NCI-H460 (cell line): ENCODE measurements at places on chromosomes 3 and 15.

- DNase-seq: no peak
Measured at GRCh38 chr15:100924436-100924835, 5.3 kb downstream of the LRRK1 start.

GRCh38 chr3:25424614-25425013 lies 3.4 kb upstream of the RARB start:
- DNase-seq: no peak

GRCh38 chr3:133542871-133543270 lies 30.6 kb upstream of the CDV3 start:
- no peak for DNase-seq

- no peak for DNase-seq
Measured at GRCh38 chr3:185065059-185065458, 87.8 kb downstream of the C3orf70 start.

DNA sequence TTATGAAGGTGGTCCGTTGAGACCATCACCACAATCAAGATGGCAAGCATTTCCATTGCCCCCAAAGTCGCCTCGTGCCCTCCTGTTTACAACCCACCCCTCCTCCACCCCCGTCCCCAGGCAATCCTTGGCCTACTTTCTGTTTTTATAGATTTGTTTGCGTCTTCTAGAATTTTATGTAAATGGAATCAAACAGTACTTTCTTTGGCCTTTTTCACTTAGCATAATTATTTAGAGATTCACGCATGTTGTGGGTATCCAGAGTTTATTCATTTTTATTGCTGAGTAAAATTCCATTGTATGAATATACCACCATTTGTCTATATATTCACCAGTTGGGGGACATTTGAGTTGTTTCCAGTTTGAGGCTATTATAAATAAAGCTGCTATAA lies 66.6 kb downstream of the LSM3 start:
- DNase-seq: no peak

- no peak for DNase-seq
Measured at GRCh38 chr15:57079931-57080620, 161.6 kb downstream of the TCF12 start.

DNA sequence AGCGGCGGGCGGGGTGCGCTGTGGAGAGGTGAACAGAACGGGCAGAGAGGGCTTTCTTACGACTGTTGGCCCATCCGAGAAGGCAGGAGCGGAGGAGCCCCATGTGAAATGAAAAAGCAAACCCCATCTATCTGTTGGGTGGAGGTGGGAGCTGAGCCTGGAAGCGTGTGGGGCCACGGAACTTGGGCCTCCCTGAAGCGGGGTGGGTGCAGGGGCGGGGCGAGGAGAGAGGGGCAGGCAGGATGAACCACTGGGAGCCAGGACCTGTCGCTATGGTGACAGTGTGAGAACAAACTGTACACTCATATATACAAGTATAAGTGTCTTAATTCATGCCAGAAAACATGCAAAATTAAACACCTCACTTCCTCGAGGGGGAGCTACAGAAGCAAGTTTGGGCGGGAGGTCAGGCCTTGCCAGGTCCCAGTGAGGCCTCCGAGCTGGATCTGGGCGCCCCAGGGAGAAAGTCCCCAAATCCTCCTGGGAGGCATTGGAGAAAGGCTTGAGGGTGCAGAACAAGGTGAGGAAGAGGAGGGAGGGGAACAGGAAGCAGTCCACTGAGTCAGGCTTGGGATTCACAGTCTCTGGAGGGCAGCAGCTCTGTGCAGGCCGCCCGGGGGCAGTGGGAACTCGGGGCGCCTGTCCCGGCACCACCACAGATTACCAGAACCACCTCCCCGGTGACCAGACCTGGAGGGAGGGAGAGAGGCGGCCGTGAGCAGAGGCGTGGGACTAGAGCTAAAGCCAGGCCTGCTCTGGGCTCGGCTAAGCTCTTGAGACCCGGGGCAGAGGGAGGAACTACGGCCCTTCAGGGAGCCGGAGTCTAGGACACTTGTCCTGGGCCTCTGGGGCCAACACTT lies 34.8 kb downstream of the RBPMS2 start:
- peak; percentile 14 for DNase-seq

- DNase-seq: peak; percentile 14
Measured at GRCh38 chr3:35965908-35966307, 326.6 kb downstream of the ARPP21 start.

DNA sequence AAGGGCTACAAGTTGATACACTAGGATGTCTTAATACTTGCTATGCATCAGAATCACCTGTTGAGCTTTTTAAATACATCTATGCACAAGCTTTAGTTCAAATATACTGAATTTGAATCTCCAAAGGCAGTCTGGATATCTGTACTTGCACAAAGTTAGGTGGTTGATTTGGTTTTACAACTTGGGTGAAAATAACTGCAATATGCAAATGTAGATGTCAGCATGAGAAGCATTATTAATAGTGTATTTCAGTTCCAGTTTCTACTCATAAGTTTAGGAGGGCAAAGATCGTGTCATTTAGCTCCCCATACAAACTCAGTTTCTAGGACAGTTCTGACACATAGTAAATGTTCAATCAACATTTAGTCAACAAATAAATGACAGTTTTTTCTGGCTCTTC lies 25.6 kb downstream of the IQCB1 start:
- DNase-seq: no peak

GRCh38 chr3:58585994-58586393 lies 8.8 kb upstream of the FAM107A start:
- no peak for DNase-seq

GRCh38 chr15:96431786-96432185 lies 101.3 kb downstream of the NR2F2 start:
- no peak for DNase-seq

DNA sequence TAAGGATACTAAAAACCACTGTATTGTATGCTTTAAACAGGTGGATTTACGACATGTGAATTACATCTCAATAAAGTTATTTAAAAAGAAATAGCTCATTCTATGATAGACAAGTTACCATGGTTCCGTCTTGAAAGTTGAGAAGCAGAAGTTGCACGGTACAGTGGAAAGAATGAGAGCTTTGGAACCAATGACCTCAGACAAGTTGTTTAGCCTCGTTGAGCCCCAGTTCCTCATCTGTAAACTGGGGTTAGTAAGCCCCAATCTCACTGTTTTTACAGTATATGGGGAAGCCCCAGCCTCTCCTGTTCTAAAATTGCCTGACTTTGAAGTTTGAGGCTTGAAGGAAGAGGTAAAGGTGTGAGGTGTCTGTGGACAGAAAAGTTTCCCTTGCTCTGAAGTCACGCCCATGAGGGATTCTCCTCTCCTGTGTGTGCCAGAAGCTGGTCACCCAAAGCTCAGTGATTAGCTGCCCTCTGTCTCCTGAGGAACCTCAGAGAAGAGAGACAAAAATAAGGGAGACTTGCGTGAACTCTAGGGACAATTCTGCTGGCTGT lies 10.0 kb downstream of the CRYGS start:
- no peak for DNase-seq

GRCh38 chr3:111143-112069 lies 85.2 kb upstream of the CHL1 start:
- no peak for DNase-seq

DNA sequence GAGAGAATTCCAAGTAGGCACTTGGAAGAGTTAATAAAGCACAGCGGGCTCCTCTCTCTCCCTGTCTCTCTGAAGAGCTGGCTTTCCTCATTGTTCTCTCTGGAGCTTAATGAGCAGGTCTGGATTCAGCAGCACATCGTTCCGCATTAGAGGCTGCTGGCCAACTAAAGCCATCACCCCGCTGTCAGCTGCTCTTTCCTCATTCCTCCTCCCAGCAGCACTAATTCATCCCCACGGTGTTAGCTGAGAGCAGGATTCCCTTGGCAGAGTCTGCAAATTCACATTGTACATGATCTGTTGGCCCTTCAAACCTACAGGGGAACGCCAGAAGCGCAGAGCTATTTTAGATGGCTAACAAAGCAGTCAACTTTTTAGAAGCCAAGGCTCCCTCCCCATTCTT lies 44.2 kb downstream of the SGO1 start:
- DNase-seq: no peak

GRCh38 chr3:107679921-107680320 lies 157.2 kb downstream of the BBX start:
- DNase-seq: no peak

DNA sequence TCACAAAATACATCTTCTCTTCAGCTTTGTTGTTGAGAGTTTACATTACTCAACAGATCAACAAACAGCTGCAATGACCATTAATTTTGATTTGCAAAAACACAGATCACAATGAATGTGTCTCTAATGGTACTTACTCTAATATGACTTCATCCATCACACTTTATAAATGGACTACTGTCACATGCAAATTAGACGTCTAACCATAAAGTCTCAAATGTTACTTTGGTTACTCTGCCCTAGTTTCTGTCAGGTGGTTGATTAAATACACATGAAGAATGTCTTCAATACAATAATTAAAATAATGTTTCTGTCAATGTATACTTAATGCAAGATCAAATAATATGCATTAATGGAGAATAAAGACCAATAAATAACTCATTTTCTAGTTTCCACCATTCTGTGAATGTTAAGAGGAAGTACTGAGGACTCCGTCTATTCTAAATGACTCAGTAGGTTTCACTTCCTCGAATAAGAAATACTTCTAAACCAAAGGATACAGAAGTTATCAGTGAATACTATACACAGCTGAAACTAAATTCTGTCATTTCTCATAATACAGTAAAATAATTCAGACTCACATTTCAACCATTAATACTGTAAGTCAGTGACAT lies 145.8 kb downstream of the CBLB start:
- DNase-seq: no peak

- no peak for DNase-seq
Measured at GRCh38 chr3:82055792-82056191, 294.3 kb upstream of the GBE1 start.

DNA sequence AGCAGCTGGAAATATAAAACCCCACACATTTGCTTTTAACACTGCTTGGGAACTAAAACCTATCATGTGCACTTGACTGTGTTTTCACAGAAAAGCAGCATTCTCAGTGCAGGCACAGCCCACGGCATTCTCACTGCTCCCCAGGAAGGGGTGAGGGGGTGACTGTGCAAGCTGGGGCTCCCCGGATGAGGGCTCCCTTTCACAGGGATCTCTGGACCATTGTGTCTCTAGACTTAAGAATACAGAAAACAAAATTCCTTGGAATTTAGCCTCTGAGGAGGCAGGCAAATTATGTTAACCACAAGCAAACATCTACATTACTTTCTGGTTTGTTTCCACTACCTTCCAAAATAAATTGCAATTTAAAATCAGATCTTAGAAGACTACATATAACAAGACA lies 100.3 kb downstream of the FSIP1 start:
- DNase-seq: no peak

DNA sequence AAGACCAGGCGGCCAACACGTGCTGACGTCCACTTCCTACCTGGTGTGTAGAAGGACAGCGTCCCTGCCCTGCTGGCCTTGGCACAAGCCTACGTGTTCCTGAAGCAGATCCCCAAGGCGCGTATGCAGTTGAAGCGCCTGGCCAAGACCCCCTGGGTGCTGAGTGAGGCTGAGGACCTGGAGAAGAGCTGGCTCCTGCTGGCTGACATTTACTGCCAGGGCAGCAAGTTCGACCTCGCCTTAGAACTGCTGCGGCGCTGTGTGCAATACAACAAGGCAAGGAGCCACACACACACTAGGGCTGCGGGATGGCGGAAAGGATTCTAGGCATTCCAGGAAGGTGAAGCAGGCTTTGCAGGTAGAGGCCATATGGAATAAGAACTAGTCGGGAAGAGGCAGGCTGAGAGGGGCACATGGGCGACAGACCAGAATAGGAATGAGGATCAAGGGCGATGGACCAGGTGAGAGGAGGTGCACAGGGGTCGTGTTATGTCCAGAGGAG lies 15.9 kb downstream of the CSRNP1 start:
- DNase-seq: no peak

- DNase-seq: peak; percentile 12
Measured at GRCh38 chr3:74531491-74531890, 83.0 kb downstream of the CNTN3 start.

- no peak for DNase-seq
Measured at GRCh38 chr3:155550391-155550790, 194.5 kb downstream of the PLCH1 start.

DNA sequence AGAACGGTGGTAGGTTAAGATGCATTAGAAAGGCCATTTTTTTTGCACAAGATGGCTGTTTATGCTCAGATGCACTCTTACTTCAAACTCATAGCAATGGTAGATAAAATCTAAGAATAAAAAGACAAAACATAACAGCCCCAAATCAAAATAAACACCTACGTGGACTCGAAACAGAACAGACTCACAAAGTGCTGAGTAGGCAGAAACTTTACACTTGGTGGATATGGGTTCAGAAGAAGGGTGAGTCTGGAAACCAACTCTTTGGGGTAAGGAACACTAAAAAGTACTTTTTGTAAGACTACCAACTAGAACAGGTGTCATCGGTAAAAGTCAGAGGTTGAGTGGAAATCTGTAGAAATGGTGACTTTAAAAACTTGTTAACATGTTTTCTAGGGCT lies 468.2 kb downstream of the OTOL1 start:
- no peak for DNase-seq

- DNase-seq: no peak
Measured at GRCh38 chr3:170709046-170709445, 123.2 kb upstream of the SLC7A14 start.

DNA sequence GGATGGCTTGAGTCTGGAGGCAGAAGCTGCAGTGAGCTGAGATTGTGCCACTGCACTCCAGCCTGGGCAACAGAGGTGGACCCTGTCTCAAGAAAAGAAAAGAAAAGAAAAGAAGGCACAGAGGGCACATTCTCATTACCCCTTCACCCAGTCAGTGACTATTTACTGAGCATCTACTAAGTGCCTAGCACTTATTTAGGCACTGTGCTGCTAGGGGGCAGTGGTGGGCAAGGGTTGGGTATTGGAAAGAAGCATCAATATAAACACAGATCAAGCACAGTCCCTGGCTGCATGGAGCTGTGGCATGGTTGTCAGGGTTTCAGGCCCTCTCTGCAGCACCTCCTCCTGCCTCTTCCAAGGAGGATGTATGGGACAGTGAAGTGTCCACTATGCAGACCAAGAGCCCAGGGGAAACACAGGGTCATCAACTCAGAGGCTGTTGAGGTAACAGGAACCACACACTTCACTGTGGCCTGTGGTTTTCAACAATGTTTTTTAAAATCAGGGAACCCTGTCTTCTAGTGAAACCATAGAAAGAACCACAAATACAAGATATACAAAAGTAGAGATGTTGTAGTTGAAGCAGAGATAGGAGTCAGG lies 138.5 kb downstream of the RAB11A start:
- DNase-seq: no peak

- no peak for DNase-seq
Measured at GRCh38 chr3:168951884-168952283, 711.6 kb downstream of the MECOM start.

DNA sequence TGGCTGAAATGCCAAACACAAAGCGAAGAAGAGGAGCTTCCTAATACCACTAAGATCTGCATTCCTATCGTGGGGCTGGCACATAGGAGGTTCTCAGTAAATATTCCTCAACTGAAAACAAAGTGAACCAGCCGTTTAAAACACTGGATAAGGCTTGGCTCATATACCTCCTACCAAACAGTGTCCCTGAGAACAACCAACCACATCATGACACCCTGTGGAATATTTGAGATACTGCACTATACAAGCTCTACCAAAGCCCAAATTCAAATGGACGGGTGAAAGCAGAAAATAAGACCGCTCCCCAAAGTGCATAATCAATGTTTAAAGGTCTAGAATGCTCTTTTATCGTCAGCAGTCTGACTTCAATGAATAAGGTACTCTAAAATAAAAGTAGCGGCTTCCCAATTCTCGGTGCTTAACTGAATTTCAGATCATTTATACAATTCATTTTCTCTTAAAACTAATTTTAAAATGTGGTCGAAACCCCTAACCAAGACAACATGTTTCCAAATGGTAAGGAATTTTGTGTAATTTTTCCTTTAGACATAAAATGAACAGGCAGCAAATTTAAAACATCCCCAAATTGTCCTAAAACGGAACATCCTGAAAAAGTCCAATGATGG lies 425.8 kb downstream of the ERC2 start:
- DNase-seq: peak; percentile 30
